ENCODE measurements at places on chromosomes 2 and 18. TPM values are rescaled to one million over a fixed set of nuclear protein-coding genes. Genes with fewer than 3 reads are reported as not detected.

- no peak for DNase-seq
These were observed 52.3 kb upstream of the CERS6 start for GRCh38 chr2:168403736-168404135.

CCDC74A gene
- total RNA-seq = 5.3 TPM

DNA sequence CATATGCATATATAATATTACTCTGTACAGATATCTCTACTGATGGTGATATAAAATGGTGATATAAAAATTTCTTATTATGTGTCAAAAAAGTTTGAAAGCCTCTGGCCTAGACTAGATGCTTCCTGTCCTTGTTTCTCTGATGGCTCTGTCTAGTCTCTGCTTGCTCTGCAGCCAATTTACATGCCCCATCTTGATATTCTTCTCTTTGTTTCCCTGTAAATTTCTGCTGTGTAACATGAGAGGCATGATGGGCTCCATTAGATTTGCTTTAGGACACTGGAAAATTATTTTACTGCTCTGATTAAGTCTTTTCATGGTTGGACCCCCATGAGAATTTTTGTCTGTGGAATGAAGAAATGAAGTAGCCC, 24.3 kb downstream of the BABAM2 start:
- DNase-seq = no peak

- DNase-seq = no peak
These were observed 205.4 kb downstream of the PPP1R1C start for GRCh38 chr2:182191061-182191460.

DNA sequence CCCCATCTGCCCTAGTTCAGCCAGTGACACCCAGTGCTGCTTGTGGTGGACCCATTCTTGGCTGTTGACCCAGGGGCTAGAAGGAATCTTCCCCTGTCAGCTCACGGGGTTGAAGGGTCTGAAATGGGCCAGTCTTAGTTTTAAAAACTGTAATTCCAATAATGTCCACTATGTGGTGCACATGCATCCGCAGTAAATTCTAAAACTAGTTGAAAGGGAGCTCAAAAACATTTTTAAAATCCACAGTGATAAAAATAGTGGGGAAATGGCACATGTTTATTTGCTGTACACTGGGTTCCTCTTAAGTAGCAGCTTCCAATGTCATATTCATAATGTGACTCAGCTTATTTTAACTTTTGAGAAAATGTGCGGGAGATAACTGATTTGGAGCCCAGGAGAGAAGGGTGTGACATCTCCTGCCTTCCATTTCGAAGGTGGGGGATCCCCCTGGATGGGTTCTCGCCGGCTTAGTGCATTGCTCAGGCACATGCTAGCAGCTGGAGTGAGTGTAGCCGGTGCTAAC, 32.8 kb downstream of the GRHL1 start:
- DNase-seq = no peak

- no peak for DNase-seq
These were observed 12.9 kb upstream of the MC5R start for GRCh38 chr18:13810950-13811485.

STAT4 gene
- 3.8 TPM for total RNA-seq

TRIM43 gene
- total RNA-seq = not detected

DNA sequence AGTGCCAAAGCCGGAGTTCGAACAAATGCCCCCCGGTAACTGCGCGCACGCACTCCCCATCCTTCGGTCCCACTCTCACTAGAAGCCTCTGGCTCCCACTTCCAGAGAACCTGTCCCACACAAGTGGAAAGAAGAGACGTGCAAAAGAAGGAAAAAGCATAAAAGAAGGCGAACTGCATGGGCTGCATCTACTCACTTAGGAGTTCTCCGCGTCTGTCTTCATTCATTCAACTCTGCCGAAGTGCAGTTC, 312 bp downstream of the NR4A2 start:
- no peak for DNase-seq

FAM228B gene
- total RNA-seq = 36.7 TPM

DNA sequence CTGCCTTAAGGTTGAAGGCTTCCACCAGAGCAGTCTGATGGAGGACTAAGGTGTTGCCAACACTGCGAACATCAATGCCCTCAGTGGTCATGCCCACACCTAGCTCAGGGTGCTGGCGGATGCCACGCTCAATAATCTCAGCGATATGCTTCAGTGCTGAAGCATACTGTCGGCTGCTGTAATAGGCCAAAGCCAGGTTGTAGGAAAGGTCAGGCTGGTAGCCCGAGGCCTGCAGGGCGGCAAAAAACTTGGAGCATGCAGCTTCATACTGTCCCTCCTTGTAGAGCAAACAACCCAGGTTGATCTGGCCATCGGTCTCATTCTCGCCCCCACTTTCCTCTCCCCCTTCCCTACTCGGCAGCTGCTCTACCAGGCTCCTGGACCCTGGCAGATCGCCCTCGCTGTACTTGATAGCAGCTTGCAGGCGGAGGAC, 159.4 kb downstream of the AGPS start:
- DNase-seq = peak; percentile 79

DNA sequence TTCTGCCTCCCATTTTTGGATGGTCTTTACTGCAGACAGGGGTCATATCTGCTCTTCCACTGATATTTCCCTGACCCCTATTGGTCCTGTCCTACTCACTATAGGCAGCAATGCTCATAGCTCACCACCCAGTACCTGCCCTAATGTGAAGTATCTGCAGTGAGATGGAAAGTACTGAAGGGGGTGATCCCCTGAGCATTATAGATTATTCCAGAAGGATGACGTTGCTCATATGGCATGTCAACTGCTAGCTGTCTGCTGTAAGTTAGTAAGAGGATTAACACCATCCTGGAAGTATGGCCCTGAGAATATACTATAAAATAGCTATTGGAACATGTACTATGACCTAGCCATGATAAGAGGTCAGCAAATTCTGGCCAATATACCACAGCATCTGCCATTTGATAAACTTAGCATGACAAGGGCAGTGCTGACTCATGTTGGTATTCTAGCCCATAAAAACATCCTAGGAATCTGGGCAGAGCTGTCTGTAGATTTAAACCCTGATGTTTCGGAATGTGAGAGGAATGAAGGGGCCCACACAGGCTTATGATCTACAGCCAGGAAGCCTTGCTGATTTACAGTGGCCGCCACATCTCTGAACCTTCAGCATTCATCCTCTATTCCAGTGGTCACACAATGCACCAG, 451.4 kb downstream of the TNS1 start:
- no peak for DNase-seq

- DNase-seq = no peak
These were observed 21.1 kb downstream of the PPP1R1C start for GRCh38 chr2:182006595-182007341.

DNA sequence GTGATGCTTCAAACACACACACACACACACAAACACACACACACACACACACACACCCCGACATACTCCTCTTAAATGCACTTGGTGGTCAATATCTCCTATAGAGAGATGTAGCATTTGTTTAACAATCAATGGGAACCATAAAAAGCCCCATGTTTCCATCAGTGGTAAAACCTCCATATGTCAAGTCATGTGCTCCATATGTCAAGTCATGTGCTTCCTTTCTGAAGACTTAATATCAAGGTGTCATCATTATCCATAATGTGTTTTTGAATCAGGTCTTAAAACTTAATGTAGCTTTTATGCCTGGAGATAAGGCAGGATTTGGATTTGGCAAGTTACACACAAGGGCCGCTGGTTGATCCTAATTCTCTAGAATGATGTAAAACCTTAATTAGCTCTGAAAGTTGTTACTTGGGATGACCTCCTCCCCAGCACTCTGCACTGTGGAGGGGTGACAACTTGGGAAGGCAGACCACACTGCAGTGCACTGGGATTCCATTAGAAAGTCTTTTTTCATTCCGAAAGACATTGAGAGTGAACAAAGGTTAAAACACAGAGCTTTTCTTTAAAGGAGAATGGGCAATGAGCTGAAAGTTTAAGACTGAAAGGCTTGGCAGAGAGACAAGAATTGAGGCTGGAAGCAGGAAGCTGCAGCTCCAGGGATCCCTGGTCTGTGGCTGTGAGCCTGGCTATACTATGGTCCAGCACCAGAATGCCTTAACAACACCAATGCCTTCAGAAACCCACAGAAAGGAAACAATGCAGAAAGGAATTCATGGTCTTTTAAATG, 26.4 kb downstream of the ALK start:
- no peak for DNase-seq

- DNase-seq = no peak
These were observed 746.9 kb downstream of the SLC4A3 start for GRCh38 chr2:220374282-220374681.

GRCh38 chr2:199973703-199974102, 18.3 kb downstream of the MAIP1 start:
- no peak for DNase-seq

- peak; percentile 81 for DNase-seq
These were observed 94.1 kb upstream of the THOC1 start for GRCh38 chr18:361941-362310.

DNA sequence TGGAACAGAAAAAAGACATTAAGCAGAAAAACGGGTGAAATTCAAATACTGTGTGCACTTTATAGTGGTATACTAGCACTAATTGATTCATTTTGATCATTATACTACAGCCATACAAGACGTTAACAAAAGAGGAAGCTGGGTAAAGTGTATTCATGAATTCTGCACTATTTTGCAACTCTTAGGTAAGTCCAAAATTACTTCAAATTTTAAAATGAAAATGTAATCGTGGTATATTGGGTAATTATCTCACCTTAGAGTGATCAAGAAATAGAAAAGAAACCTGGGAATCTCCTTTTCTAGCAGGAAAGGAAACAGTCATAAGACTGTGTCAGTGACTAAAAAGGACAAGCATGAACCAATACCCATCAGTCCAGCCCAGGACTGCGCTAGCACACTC, 5.4 kb downstream of the TGFBRAP1 start:
- no peak for DNase-seq

HOXD13 gene
- total RNA-seq = not detected

APLF gene
- 8.7 TPM for total RNA-seq

GRCh38 chr2:160380000-160380570, 113.5 kb downstream of the RBMS1 start:
- no peak for DNase-seq

- no peak for DNase-seq
These were observed 83.5 kb downstream of the NCKAP1 start for GRCh38 chr2:182954789-182955188.

DNA sequence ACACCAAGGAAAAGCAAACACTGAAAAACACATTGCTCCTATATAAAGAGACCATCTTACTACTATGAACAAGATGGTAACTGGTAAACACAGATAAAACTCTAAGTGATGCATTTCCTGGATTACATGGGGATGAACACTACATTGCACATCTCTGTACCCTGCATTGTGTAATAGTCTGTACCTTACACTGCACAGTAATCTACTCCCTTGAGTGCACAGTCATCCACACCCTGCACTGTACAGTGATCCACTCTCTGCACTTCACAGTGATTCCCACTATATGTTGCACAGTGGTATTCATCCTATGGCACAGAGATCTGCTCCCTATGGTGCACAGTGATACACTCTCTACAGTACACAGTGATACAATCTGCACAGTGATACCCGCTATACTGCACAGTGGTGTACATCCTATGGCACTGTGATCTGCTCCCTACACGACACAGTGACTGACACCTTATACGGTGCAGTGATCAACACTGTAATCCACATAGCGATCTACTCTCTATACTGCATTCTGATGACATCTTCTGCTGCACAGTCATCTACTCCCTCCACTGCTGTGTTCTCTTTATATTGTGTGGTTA, 462.2 kb upstream of the RGPD4 start:
- no peak for DNase-seq

BOLL gene
- total RNA-seq = not detected
